ENCODE measurements at places on chromosomes 1 and 21.

- DNase-seq: no peak
Observed at GRCh38 chr1:8025671-8026144, 401 bp downstream of the ERRFI1 start.

- DNase-seq: no peak
Observed at GRCh38 chr1:51871351-51871975, 7.1 kb downstream of the NRDC start.

DNA sequence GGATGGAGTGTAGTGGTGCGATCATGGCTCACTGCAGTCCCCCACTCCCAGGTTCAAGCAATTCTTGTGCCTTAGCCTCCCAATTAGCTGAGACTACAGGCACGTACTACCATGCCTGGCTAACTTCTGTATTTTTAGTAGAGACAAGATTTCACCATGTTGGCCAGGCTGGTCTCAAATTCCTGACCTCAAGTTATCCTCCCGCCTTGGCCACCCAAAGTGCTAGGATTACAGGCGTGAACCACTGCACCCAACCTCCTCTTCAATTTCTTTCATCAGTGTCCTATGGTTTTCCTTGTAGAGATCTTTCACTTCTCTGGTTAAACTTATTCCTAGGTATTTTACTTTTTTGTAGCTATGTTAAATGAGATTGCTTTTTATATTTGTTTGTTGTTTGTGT is 10.7 kb upstream of the MAST2 start:
- DNase-seq: no peak

GRCh38 chr1:117128323-117129079 is 7.0 kb upstream of the TRIM45 start:
- peak; percentile 50 for DNase-seq

DNA sequence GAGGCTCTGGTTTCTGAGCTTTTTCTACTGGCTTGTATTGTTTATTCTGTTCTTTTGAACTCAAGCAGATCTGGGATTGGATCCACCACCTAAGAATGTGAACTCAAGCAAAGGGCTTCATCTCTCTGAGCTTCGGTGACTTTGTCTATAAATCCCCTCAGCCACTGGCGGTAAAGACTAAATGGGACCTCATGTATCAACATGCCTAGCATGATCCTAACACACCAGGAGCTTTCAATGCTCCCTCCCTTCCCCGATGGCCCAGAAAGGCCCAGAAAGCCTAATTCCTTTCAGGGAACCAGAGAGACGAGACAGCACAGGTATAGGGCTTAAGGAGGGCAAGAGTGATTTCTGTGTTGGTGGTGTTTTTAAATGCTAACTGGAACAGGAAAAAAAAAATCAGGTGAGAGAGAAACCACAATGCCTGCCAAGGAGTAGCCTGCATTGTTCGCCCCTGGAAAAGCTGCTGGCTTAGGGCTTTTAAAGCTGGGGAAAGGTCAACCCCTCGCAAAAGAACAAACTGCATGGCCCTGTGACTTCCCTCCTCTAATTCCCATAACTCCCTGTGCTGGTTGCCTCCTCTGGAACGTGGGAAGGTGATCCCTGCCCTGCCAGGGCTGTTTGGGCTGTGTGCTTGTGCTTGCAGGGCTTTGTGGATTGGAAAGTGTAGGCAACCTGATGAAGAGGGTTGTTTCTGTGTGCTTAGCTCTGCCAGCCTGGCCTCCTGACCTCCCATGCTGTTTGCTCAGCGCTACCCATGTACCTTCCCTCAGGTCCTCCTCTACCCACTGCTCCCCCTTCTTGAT is 147.0 kb downstream of the PLPP3 start:
- no peak for DNase-seq

- no peak for DNase-seq
Observed at GRCh38 chr1:218339267-218339831, 5.8 kb upstream of the TGFB2 start.

- no peak for DNase-seq
Observed at GRCh38 chr1:163231385-163231784, 28.7 kb upstream of the RGS5 start.

- DNase-seq: no peak
Observed at GRCh38 chr1:121414905-121415304, 230.1 kb downstream of the SRGAP2C start.

DNA sequence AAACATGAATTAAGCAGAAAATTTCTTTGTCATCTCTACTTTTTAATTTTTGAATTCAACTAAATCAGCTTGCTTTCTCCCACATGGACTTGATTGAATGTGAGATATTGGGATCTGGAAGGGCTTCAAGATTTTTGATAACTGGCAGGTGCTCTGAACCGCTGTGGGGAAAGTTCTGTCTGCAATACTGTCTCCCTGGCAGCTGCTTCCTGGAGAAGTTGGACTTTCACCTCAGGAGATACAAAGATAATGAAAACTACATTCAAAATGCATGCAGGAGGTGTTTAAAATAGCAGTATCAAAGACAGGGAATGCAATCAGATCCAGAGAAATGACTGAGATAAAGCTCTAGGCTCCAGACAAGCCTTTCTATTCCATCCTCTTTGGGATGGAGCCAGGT is 338.3 kb downstream of the NEGR1 start:
- DNase-seq: no peak

GRCh38 chr21:41011098-41011731 is 156.7 kb upstream of the BACE2 start:
- no peak for DNase-seq

DNA sequence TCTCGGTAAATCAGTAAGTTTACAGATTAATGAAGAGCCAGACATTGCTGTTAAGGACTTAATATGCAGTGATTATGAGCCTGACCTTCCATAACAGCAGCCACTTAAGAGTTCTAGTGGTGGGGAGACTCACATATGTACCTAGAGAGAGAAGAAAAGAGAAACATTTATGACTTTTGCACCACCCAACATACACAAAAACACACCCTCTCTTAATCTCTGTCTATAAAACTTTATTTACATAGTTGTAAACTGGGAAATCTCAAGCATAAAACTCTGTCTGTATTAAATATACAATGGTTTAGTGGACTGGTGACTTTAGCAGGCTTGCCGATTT is 347.4 kb upstream of the ADGRL2 start:
- no peak for DNase-seq

DNA sequence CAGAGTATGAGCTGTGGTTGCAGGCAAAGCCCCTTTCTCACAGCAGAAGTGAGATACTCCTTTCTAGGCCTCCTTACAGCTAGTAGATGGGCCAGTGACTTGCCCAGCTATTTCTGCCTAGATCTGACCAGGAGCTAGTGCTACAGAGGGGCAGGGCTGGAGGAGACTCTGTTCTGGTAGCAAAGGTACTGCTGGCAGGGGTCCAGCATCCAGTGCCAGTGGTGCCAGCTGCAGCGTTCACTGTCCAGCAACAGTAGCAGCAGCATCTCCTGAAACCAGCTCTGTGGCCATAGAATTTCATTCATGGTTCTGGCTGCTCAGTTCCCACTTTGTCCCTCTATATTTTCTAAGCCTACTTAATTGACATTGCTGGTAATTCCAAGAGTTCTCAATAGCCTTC is 62.5 kb upstream of the CNN3 start:
- no peak for DNase-seq

- DNase-seq: no peak
Observed at GRCh38 chr1:225863167-225863566, 19.0 kb downstream of the TMEM63A start.

DNA sequence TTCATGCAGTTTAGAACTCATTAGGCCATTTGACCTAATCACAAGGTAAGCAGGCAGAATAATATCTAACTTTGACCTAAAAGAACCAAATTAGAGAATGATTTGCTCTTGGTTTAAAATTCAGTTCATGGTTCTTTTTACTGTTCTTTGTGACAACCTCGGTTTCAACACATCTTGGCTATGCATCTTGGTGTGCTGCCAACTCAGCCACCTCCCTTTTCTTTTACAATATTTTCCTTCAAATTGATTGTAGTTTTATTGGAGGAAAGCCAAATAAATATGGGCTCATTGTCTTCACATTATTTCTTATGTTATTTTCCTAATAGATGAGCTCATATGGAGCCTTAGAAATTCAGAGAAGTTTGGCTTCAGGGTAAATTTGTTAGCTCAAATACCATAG is 338.3 kb downstream of the SIPA1L2 start:
- no peak for DNase-seq

DNA sequence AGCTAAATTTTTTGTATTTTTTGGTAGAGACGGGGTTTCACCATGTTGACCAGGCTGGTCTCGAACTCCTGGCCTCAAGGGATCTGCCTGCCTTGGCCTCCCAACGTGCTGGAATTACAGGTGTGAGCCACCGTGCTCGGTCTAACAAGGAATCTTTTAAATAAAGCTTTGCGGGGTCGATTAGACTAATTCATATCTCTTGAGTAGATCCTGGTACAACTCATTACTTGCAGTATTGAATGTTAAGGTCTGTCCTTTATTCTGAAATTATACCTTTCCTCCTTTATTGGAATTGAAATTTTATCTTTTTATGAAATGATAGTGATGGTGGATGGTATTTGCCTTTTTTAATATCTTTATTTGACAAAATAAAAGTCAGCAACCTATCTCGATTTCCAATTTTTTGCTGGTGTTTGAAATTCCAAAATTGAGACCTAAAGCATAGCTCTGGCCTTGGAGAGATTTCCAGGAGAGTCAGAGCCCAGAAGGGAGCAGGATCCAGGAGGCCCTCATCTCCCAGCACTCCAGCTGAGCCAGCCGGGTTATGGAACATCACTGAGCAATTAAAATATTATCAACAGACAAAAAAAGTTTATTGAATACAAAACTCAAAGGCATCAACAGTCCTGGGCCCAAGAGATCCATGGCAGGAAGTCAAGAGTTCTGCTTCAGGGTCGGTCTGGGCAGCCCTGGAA is 4.7 kb downstream of the S100A2 start:
- DNase-seq: no peak

GRCh38 chr1:117147856-117148588 is 26.5 kb upstream of the TRIM45 start:
- no peak for DNase-seq

- DNase-seq: no peak
Observed at GRCh38 chr1:6854166-6854565, 68.9 kb downstream of the CAMTA1 start.

DNA sequence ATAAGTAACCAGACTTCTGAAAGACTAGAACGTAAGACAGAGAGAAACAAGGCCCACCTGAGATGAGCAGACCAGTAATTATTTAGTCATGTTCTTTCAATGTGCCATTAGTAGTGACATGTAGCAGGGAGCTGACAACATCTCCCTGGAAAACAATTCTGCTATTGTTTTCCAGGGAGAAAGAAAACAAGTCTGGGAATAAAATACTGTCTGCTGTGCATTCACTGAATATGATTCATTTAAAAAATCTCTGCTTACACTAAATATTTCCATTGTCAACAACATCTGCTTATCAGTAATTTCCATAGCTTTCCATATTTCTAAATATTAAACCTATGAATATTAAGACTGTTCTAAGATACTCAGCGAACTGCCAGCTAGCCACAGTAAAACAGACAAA is 80.0 kb downstream of the VCAM1 start:
- no peak for DNase-seq

- DNase-seq: no peak
Observed at GRCh38 chr1:56798053-56798471, 21.1 kb downstream of the FYB2 start.

DNA sequence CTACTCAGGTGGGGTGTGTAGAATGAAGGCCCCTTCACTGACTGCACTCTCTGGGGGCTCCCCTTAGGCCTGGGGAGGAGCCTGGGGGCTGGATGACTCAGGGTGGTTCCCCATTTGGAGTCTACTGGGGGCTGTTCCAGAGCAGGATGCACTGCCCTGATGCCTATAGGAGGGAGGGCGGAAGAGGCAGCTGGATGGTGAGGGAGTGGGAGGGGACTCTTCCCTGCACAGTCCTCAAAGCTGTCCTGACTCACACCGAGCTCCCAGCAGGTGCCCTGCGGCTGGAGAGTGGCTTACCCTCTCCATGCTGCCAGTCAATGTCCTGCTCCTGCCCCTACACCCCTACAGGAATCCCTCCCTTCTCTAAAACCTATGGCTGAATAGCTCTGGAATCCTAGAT is 204.4 kb downstream of the TRABD2B start:
- no peak for DNase-seq

- no peak for DNase-seq
Observed at GRCh38 chr1:2970311-2971071, 50.8 kb upstream of the ACTRT2 start.

- no peak for DNase-seq
Observed at GRCh38 chr1:184392067-184392466, 5.2 kb downstream of the C1orf21 start.

DNA sequence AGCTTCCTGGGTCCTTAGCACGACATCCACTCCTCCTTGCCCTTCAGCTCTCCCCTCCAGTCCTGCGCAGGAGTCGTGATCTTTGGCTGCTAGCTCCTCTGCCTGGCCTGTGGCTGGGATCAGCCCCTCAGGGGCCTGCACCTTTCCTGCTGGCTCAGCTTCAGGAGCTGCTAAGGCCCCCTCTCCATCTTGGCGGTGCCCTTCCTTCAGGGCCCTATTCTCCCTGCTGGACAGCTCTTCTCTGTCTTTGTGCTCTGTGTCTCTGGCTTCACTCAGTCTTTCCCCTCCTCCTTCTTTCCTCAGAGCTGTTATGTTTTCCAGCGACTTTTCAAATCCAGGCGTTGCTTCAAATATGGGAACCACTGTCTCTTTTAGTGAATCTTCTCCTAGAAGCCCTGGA is 59.5 kb upstream of the LRRC53 start:
- DNase-seq: no peak

DNA sequence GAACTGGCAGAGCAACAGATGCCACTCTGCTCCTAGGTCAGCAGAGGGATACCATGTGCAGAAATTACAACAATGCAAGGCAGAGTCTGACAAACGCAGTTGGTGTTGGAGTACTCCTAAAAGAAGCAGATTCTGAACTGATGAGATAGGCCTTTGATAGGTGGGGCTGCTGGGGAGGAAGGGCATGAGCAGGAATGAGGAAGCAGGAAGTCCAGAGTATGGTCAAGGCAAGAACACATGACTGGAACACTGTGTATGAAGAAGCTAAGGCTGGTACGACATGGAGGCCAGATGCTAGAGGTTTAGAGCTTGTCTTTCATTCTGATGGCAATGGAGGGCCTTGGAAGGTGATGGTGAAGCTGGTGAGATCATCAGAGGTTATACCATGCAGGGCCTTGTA is 11.5 kb upstream of the THRAP3 start:
- DNase-seq: no peak

- no peak for DNase-seq
Observed at GRCh38 chr1:161502641-161503393, 2.4 kb upstream of the FCGR2A start.

- DNase-seq: no peak
Observed at GRCh38 chr1:31784356-31785019, 20.3 kb upstream of the ADGRB2 start.

- DNase-seq: no peak
Observed at GRCh38 chr1:230699716-230700115, 14.2 kb downstream of the AGT start.

DNA sequence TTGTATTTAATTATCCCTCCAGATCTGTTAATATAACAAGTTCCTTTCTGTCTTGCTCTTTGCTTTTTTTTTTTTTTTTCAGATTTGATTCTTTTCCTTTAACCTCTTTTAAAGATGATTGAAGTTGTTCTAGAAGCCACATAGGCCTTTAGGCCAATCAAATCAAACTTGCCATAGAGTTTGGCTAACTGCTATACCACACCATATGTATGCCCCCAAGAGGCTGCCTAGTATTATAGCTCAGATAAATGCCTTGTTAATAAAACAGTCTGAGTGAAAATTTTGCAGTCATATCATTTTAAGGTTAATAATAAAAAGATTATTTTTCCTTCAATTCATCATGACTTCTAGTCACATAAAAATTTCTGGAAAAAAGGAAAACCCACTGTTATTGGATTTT is 696.0 kb upstream of the CHRM3 start:
- DNase-seq: no peak
